Mucosa of gallbladder (tissue), 1 donor: ENCODE measurements at places on chromosomes 16 and 17. TPM values are rescaled to one million over a fixed set of nuclear protein-coding genes. Genes with fewer than 3 reads are reported as not detected.
A peak's percentile ranks its signal among the peaks of the same experiment; 100 is the strongest.

APOBR gene
- 3.3 TPM for total RNA-seq

KRT17 gene
- not detected for total RNA-seq

CCL16 gene
- 0.35 TPM for total RNA-seq

- no peak for DNase-seq
Observed at GRCh38 chr17:43740541-43740940, 18.1 kb downstream of the SOST start.

DNA sequence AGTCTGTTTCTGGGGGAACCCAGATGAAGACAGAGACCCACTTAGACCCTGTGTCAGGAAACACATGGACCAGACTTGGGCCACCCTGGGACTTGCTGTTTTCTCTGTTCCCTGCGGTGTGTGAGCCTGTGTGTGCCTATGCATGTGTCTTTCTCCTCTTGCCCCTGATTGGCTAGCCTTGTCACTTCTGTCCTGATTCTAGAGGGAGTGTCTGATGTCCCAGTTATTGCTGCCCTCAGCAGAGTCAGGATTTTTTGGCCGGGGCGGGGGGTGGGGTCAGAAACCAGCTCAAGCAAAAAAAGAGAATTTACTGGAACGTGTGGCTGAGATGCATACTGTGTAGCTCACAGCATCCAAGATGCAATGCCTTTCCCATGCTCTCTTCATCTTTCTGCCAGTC is 30.5 kb downstream of the PLCG2 start:
- no peak for DNase-seq

GRCh38 chr17:66474258-66474657 is 171.8 kb downstream of the PRKCA start:
- no peak for DNase-seq

DNA sequence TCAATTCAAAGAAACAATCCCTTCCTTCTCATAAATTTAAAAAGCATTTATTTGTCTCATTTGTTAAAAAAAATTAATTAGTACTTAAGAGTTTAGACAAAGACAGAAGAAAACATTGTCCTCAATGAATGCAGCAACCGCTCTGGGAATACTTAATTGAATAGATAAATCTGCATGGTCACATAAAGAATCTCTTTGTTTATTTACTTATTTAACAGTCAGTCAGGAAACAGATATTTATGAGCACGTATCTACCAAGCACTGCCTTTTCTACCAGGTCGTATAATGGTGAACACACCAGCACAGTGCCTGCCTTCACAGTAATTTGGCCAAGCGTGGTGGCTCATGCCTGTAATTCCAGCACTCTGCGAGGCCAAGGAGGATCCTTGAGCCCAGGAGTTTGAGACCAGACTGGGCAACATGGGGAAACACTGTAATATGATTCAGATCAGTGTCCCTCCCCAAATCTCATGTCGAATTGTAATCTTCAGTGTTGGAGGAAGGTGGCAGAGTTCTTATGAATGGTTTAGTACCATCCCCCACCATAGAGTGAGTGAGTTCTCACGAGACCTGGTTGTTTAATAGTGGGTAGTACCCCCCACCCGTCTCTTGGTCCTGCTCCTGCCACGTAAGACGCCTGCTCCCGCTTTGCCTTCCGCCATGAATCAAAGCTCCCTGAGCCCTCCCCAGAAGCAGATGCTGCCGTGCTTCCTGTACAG is 8.1 kb downstream of the WIPI1 start:
- no peak for DNase-seq

DNA sequence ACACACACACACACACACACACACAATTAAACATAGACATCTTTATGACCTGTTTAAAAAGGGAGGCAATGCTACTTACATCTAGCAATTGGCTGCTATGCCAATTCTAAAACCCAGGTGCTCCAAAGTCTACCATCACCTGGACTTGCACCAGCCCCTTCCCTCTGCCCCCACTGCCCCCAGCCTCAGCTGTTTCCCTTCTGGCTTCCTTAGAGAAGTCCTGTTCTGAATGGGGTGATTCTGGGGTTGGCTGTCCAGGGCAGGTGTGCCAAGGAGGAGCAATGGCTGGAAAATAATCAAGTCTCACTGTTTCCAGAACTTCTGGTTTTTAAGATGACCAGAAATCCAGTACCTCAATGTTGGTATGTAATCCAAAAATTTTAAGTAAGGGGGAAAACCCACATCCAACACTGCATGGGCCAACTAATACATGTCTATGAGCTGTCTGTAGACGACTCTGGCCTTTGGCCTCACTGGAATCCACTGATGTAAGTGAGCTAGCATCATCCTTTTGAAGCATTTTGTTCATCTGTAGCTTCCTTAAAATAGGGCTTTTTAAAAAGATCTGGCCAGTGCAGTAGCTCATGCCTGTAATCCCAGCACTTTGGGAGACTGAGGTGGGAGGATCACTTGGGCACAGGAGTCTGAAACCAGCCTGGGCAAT is 2.1 kb downstream of the IFT20 start:
- DNase-seq, result no peak

GRCh38 chr17:73228748-73229236 is 32.9 kb downstream of the CPSF4L start:
- peak; percentile 60 for DNase-seq

GRCh38 chr17:17080781-17081180 is 38.5 kb downstream of the MPRIP start:
- DNase-seq, result no peak

- DNase-seq, result peak; percentile 54
Observed at GRCh38 chr17:82013341-82013740, 9.3 kb downstream of the CENPX start.

DNA sequence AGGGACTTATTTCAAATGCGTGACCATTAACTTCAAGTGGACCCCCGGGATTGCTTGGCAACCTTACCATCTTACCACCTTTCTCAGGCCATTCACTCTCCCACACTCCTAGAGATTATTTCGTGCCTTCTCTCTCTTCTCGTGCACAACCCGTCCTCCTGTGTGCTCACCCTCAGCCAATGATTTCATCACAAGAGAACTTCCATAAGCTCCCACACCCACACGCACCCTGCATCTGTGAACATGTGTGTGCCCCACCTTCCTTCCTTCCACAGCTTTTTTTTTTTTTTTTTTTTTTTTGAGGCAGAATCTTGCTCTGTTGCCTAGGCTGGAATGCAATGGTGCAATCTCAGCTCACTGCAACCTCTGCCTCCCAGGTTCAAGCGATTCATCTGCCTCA is 27.4 kb upstream of the CDH3 start:
- no peak for DNase-seq

GRCh38 chr16:81545470-81546250 is 101.1 kb downstream of the CMIP start:
- DNase-seq, result no peak

- DNase-seq, result no peak
Observed at GRCh38 chr16:69366431-69366830, 14.8 kb upstream of the TMED6 start.

DNA sequence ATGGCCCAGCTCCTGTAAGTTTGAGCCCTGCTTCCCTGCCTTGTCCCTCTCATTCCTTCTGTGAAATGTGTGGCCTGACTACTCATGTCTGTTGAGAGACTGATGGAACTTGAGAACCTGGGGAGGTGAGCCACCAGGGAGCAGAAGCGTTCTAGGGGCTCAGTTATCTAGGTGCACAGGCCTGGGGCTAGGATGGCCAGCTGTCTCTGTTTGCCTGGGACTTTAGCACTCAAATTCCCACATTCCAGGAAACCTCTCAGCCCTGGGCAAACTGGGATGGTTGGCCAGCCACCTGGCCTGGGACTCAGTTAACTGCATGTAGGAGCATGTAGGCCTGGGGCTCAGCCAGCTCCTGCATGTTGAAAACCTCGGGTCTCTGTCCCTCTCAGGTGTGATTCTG is 9.3 kb upstream of the EPN3 start:
- DNase-seq, result no peak

GRCh38 chr16:81142864-81143263 is 46.7 kb upstream of the GCSH start:
- no peak for DNase-seq

DNA sequence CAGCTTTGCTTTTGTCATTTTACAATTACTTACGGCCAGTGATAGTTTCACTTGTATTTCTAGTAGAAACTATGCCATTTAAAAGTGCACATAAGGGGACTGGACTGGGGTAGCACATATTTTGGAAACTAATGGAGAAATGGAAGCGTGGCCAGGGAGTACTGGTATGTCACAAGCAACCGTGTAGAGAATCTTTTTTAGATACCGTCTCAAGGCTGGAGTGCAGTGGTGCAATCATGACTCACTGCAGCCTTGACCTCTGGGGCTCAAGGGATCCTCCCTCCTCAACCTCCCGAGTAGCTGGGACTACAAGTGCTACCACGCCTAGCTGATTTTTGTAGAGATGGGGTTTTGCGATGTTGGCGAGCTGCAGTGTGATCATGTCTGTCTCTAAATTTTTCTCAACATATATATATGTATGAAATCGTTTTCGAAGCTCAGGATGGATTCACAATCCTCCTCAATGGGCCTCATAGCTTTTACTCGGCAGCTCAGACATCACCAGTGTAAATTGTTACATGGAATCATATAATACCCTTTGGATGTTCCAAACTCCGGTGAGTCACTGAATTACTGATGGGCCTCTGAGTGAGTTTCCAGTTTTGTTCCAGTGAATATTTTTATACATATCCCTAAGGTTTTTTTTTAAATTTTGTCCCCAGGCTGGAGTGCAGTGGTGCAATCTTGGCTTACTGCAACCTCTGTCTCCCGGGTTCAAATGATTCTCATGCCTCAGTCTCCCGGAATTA is 51.7 kb downstream of the ZNF778 start:
- DNase-seq, result no peak
